ENCODE measurements at places on chromosomes 4 and X.

DNA sequence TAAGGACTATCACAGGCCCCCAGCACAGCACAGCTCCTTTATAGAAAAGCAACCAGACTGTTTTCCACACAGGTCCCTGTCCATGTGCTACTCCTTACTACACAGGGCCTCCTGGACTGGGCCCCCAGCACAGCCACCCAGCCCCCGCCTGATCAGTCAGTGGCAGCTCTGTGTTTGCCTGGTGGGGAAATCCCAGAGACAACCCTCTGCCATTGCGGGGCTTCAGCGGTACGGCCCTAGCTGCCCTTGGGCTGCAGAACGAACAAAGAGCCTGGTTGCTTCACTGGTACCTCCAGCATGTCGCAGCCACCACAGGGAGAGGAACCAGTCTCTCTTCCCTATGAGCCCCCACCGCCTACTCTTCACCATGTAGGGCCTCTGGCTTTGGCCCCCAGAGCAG, 30.7 kb downstream of the CBR4 start:
- DNase-seq = no peak

GRCh38 chr4:26319949-26320537, 771 bp upstream of the RBPJ start:
- no peak for DNase-seq

- no peak for DNase-seq
These were observed 865.3 kb upstream of the HS3ST1 start for GRCh38 chr4:12293906-12294525.

DNA sequence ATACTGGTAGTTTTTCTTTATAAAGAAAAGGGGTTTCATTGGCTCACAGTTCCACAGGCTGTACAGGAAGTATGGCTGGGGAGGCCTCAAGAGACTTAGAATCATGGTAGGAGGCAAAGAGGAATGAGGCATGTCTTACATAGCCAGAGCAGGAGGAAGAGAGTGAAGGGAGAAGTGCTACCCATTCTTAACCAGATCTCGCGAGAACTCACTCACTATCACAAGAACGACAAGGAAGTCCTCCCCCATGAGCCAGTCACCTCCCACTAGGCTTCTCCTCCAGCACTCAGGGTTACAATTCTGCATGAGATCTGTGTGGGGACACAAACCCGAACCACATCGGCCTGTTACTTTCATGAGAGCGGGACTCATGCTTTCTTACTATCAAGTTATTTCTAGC, 240.5 kb downstream of the TENM3 start:
- no peak for DNase-seq

- DNase-seq = no peak
These were observed 353.0 kb downstream of the IDS start for GRCh38 chrX:149151805-149152757.

Data from effector memory CD4-positive, alpha-beta T cell (primary cell).